Activated CD4-positive, alpha-beta T cell treated with anti-CD3 and anti-CD28 coated beads, Interleukin-2, amount 10 ng/mL, durations not matched to agents 24 days and 14 days (primary cell): ENCODE measurements at places on chromosomes 4 and X. TPM values are rescaled to one million over a fixed set of nuclear protein-coding genes. Genes with fewer than 3 reads are reported as not detected.
A peak's percentile ranks its signal among the peaks of the same experiment; 100 is the strongest.

GRCh38 chr4:127732623-127733328 is 2.6 kb downstream of the SLC25A31 start:
- DNase-seq: no peak

Gene MANBA
- 8.2 and 9.4 TPM in 2 replicates for total RNA-seq

Gene GABRQ
- total RNA-seq: 0.05 TPM in 1 of 2 replicates, not detected in the other

DNA sequence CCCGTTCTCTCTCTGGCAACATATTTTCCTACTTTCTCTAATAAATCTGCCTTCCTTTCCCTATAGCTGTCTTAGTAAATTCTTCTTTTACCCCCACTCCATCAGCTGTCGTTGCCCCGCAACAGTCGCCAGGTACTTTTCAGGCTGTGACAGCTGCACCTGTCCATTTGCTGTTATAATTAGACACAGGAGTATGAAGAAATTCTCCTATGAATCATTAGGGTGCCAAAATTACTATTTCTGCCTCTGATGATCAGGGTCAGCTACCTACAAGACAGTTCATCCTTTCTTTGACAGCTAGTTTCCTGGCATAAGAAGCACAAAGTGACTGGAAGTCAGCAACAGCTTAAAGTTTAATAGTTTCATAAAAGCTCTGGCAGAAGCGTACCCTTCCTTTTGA is 19.5 kb upstream of the GALNTL6 start:
- DNase-seq: no peak

Gene DMD
- total RNA-seq: 3.2 and 5.0 TPM in 2 replicates

DNA sequence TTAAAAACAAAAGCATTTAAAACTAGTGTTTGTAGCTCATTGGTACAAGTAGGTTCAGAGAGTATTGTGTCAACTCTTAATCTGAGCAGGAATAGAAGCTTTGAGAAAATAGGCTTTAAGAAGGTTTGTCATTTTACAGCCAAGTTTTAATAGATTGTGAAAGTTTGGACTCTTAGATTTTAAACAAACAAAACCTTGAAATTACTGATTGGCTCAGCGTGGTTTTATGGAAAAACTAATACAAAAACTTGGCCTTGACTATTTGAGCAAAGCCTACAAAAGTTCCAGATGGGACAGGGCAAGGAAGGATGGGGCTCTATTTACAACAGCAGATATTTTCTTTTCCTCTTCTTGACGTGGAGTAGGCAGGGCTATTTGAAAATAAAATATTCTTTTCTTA is 16.5 kb downstream of the ZFX start:
- no peak for DNase-seq

DNA sequence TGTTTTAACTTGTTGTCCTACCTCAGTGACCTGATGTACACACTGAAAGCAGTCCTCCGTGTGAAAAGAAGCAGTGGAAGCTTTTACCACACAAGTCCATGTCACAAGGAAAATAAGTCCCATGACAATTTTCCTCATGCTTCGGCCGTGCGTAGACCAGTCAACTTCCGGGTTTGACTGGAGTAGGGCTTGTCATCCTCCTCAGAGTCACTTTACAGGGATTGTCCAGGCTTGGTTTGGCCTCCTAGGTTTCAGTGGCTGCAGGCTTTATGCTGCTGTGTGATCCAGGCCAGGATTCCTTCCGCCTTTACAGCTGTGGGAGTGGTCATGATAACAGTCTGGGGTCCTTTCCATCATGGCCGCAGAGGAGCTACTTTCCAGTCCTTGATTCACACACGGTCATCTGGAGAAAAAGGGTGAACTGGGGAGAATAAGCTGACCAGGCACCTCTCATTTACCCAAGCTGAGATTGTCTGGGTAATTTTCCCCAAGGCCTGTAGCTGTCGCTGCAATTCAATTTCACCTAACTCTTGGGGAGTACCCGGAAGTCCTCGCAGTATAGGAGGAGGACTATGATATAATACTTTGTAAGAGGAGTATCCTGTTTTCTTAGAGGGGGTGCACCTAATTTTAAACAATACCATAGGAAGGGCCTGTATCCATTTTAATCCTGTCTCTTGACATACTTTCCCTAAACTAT is 206.1 kb upstream of the KLF8 start:
- no peak for DNase-seq

DNA sequence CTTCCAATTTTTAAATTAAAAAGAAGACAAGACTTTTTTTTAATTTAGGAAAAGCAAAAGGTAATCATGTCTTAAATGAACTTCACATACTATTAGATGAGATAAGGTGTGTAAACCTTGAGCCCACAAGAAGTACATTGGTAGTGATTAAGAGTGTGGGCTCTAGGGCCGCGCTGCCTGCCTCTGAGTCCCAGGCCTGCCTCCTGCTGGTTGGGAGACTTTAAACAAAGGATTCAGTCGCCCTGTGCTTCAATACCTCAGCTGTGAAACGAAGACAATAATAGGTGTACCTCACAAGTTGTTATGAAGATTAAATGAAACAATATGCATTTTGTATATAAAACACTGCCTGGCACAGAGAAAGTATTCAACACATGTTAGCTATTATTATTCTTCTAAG is 95.9 kb upstream of the MYOZ2 start:
- DNase-seq: no peak

GRCh38 chr4:167023364-167023925 is 210.8 kb downstream of the SPOCK3 start:
- DNase-seq: no peak

Gene TLR10
- not detected in 2 replicates for total RNA-seq

Gene TMEM154
- total RNA-seq: 7.9 and 9.0 TPM in 2 replicates

Gene ZMAT1
- total RNA-seq: 0.57 and 0.75 TPM in 2 replicates

Gene GSPT2
- 12.8 and 13.2 TPM in 2 replicates for total RNA-seq

DNA sequence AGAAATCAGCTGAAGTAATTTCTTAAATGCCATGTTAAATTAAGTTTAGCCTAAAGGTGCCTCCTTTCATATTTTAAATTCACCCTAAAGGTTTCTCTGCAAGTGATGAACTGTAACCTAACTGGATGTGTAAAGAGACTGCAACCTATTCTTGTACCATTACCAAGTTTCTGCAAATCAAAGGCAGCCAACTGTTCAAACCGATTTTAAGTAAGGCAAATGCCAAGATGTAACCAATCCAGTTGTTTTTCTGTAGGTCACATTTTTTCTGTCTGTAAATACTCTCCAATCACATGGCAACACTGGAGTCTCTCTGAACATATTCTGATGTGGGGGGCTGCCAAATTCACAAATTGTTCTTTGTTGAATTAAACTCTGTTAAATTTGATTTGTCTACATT is 42.4 kb upstream of the FGF2 start:
- DNase-seq: peak; percentile 43

- no peak for DNase-seq
Measured at GRCh38 chr4:62399242-62399641, 1199.1 kb downstream of the ADGRL3 start.

Gene PAGE5
- not detected in 2 replicates for total RNA-seq

DNA sequence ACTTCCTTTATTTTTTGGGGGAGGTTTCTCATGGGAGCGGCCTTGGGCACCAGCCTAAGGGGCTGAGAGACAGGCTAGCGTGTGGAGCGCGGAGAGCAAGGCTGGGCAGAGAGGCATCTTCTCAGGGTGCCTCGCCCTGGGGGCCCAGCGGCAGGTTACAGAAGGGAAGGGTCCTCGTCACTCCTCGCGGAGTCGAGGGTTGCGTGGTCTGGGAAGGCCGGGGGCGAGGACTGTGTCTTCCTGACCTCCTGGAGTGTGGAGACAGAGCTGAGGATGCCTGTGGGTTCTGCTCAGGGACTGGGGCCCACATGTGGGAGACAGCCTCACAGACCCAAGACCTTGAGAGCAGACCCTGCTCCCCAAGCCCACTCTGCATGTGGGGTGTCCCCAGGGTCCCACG is 79.6 kb upstream of the LRPAP1 start:
- DNase-seq: no peak

- no peak for DNase-seq
Measured at GRCh38 chr4:69104719-69105275, 8.5 kb downstream of the UGT2B7 start.

Gene TMEM156
- total RNA-seq: 25.9 and 26.9 TPM in 2 replicates

DNA sequence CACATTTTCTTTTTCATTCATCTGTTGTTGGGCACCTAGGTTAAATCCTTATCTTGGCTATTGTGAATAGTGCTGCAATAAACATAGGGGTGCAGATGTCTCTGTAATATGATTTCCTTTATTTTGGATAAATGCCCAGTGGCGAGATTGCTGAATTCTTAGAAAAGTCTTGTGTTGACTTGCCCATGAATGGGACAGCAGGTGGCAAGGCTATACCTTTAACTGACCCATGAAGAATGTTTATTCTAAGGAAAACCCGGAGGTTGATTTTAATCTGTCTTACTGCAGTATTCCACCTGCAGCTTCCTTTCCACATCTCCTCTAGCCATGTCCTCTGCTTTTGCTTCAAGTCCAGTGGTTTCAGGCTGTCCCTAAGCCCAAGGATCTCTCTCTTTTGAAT is 220.6 kb downstream of the SNCA start:
- DNase-seq: no peak

Gene PHEX
- total RNA-seq: 13.2 and 13.4 TPM in 2 replicates

DNA sequence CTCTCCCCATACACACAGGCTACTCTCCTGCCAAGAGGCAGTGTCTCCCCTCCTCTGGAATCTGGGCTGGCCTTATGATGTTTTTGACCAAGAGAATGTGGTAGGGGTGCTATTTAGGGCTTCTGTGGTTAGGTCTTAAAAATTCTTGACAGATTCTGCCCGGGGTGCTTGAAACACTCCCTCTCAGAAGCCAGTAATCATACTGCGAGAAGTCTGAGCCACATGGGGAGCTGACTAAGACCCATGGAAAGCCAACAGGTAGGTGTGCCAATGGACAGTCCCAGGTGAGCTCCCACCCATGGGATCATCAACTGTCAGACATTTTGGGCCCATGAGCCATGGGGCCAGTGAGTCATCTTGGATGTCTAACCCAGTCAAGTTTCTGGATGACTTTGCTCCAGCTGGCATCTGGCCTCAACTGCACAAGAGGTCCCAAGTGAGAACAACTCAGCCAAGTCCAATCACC is 315.7 kb downstream of the FBXW7 start:
- DNase-seq: no peak

Gene SERTM2
- total RNA-seq: not detected in 2 replicates

Gene HEPH
- not detected in 2 replicates for total RNA-seq

DNA sequence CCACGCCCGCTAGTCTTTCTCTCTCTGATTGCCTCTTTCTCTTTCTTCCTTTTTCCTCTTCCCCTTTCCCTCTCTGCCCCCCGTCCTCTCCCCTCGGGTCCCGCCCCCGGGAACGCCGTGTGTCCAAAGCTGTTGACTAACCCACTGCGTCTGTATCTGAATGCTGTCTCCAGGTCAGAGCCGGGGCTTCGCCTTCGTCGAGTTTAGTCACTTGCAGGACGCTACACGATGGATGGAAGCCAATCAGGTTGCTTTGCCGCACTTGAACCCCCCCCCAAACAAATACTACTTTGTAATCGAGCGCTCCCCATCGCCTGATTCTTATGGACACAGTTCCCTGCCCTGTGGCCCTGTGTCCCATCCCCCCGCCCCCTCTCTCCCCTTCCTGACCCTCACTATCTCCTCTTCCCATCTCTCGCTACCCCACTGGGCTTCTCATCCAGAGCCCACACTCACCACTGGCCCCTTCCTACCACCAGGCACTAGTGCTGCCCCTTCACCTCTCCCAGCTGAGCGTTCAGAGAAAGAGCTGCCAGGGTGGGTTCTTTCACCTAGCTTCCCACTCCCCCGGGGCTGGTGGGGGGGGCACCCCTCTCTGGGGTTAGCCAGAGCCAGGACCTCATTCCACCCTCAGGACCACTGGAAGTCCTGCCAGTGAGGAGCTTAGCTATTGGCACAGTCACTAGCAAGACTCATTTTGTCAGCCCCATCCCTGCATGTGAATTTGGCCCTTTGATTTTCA is 18.6 kb upstream of the UBA1 start:
- DNase-seq: no peak

Gene RAB41
- not detected in 2 replicates for total RNA-seq

- peak; percentile 75 for DNase-seq
Measured at GRCh38 chr4:11428899-11429698, 405 bp upstream of the HS3ST1 start.

DNA sequence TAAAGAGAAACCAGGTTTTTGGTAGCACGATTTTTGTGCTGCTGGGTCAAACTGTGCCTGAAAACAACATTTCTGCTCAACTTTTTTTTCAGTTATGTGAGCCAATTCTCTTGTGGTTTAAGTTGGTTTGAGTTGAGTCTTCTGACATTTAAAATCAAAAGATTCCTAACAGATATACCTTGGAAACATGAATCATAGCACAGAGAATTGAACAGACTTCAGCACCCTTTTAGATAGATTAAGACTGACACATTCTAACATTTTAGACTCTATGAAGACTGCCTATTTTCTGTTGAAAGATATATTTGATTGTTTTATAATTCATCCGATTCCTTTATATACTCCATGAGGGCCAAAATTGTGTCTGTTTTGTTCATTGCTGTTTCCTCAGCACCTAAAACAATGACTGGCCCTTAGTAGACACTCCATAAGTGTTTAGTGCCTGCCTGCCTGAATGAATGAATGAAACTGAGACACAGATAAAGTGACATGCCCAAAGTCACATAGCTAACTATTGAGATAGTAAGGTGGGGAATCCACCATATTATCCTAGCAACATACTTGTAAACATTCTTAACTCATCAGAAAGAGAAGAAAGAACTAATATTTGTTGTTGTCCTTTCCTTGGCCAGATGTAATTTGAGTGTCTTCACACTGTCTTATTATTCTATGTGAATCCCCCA is 624.0 kb downstream of the MID1IP1 start:
- DNase-seq: no peak

Gene CCDC160
- total RNA-seq: not detected in 2 replicates

- DNase-seq: no peak
Measured at GRCh38 chr4:107825072-107825824, 516 bp downstream of the SGMS2 start.

- no peak for DNase-seq
Measured at GRCh38 chr4:2617955-2618354, 81.5 kb downstream of the FAM193A start.

DNA sequence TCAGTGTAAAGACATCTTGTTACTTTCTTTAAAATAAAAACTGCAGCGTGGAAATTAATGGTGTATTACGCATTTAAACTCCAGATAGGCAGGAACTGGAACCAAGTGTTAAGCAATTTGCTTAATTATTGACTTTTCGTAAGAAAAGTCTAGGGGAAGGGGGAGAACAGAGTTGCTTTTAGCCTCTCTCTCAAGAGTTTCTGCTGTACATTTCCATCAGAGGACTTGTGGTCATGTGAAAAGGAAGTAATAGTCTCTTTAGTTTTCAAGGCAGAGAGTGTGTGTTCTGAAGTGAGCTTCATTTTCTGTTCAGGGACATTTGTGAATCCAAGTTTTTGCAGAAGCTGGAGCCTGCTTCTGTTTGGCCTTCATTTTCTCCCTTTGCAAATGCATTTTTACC is 127.2 kb downstream of the UBE2K start:
- no peak for DNase-seq

DNA sequence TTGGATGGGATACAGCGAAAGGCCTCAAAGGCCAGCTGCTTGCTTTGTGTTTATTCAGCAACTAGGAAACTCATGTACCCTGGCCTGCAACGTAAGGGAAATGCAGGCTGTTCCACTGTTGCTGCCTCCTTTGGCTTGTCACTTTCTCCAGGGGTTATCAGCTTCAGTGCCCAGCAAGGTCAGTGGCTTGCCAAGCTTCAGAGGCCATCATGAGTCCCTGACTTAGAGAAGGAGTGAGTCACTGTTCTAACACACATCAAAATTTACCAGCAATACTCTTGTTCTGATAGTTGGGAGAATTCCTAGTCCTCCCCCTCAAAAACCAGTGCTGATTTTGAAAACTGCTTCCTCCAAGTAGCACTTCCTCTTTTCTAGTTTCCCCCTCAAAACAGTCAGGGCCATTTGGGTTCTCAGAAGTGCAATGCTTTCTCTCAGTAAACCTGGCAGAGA is 250.8 kb downstream of the ARHGAP24 start:
- no peak for DNase-seq
